ENCODE measurements at places on chromosomes 6 and 20.

DNA sequence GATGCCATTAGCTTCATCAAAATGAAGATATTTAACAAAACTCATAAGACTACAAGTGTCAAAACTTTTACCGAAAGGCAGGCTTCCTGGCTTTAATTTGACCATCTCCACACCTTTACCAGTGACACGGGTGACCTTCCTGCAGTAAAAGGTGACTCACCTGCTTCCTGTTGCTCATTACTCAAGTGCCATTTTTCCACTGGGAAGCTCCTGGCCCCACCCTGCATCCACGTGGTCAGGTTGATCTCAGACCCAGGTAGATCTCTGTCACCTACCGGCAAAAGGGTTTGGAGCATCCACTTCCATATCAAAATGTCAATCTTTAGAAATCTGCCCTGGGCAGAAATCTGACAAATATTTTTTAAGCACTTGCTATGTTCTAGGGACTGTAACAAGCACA, 31.9 kb upstream of the CDH4 start:
- no peak for DNase-seq

DNA sequence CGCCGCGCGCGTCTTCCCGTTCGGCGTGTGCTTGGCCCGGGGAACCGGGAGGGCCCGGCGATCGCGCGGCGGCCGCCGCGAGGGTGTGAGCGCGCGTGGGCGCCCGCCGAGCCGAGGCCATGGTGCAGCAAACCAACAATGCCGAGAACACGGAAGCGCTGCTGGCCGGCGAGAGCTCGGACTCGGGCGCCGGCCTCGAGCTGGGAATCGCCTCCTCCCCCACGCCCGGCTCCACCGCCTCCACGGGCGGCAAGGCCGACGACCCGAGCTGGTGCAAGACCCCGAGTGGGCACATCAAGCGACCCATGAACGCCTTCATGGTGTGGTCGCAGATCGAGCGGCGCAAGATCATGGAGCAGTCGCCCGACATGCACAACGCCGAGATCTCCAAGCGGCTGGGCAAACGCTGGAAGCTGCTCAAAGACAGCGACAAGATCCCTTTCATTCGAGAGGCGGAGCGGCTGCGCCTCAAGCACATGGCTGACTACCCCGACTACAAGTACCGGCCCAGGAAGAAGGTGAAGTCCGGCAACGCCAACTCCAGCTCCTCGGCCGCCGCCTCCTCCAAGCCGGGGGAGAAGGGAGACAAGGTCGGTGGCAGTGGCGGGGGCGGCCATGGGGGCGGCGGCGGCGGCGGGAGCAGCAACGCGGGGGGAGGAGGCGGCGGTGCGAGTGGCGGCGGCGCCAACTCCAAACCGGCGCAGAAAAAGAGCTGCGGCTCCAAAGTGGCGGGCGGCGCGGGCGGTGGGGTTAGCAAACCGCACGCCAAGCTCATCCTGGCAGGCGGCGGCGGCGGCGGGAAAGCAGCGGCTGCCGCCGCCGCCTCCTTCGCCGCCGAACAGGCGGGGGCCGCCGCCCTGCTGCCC, 1.1 kb downstream of the SOX4 start:
- DNase-seq = no peak

GRCh38 chr20:10371467-10371866, 62.6 kb downstream of the MKKS start:
- DNase-seq = no peak

DNA sequence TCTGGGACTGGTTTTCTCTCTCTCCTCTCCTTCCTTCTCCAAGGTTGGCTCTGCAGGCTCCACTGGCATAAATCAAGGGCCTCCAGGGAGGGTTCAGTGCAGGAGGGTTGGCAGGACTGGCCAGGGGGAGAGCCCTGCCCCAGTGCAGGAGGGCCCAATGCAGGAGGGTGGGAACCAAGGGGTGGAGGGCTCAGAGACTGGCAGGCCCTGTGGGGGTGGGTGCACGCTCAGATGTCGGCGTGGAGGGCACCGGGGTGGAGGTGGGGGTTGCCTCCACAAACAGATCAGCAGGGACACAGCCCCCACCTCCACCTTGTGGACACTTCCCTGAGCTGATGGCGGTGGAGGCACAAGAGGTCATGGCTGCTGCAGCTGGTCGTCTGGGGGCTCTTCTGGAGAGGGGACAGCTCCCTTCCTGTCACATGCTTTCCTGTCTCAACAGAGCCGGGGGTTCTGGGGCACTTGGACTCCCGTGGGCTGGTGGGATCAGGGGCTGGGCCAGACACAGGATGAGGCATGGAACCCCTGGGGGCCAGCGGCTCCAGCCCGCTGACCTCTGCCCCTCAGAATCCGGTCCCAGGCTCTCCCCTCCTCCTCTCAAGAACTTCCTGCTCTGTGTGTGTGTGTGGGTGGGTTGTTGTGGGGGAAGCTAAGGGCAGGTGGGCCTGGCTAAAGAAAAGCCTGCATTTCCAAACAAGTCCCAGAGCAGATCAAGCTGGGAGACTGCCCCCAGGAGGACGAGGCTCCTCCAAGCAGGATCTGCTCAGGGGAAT, 2.7 kb upstream of the ABHD16B start:
- DNase-seq = no peak

GRCh38 chr20:45138561-45139300, 14.5 kb upstream of the WFDC12 start:
- DNase-seq = no peak

GRCh38 chr6:3230900-3231246, 3.4 kb upstream of the TUBB2B start:
- no peak for DNase-seq

Measured in cortex of kidney (tissue), 1 donor.